ENCODE measurements at places on chromosomes 12 and 14. TPM values are rescaled to one million over a fixed set of nuclear protein-coding genes. Genes with fewer than 3 reads are reported as not detected.

The MNAT1 gene
- 52.6 TPM for total RNA-seq

The C3AR1 gene
- 0.09 TPM for total RNA-seq

The RD3L gene
- total RNA-seq, result not detected

The TPPP2 gene
- not detected for total RNA-seq
